ENCODE measurements at places on chromosomes 1 and 21.

- no peak for DNase-seq
Measured at GRCh38 chr1:50742523-50742922, 217.5 kb downstream of the FAF1 start.

DNA sequence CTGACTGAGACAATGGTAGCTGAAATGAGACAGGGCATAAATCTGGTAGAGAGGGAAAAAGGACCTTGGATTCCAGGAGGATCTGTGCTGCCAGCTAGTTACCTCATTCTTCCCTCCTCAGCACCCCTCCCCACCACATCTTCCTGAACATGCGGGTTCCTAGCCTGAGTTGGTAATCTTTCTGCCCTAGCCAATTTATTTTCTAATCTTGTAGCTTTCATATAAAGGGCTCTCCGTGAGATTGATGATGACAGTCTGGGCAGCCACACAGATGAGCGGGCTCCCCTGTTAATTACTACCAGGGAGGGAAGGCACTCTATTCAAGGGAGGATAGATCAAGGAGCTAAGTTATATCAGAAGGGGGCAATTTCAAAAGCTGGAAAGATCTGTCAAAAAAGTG, 20.2 kb downstream of the ARHGEF11 start:
- DNase-seq, result no peak

DNA sequence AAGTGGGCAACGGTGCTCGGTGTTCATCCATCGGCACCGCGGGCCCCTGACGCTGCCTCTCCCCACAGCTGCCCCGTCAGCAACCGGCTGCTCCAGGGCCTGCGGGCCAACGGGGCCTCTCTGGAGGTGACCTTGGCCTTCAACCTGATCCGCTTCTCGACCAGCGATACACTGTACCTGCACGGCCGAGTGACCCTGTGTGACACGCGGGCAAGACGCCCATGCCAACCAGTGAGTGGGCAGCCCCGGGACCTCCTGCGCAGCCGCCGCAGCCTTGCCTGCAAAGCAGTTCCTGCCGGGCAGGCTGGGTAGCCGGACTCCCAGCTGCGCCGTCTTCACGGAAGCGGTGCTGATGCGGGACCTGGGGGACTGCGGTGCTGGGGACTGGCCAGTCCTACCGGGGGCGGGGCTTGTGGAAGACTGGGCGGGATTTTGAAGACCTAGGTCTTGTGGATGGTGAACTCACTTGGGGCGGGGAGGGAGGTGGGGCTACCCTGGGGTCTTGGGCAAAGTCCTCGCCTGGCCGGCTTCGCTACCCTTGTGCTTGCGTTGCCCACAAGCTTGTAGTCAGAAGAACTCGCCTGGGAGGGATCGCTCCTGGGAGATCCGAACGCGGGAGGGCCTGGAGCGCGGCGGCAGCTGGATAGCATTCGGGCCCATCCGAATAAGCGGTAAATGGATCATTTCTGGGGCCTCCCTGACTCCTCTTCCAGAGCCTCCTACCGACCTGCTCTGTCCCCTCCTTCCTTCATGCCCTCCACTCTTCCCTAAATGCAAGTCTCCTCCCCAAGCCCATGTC, 8.8 kb upstream of the CEP85 start:
- peak; percentile 57 for DNase-seq

DNA sequence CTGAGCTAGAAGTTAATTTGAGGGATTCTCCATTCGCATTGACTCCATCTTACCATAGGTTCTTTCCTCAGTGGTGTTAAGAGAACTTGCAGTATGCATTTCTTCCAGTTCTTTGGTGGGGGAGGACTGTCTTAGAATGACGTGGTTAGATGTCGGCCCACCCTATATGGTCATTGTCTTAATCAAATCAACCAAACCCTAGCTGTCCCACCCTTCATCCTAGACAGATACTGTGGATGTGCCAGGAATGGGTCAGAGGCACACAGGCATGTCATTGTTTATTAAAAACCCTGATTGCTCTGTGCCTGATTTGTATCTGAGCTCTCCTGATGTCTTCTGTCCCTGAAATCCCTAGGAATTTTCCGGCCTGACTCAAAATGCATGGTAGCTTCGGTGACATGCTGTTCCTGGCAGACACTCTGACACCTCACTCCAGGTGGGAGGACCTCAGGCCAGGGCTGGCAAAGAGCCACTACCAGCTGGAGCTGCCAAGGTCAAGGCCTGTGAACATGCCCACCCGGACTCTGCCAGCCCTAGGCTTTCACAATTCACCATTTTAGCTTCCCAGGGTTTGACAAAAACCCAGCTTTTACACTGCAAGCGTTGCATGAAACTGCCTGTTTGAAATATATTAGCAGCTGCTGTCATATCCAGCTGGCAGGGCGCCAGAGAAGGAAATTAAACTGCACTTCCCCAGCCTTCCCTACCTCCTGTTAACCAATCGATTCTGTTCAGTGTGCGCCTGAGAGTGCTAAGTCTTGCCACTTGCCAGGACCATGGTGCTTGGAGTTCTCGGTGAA, 134.0 kb downstream of the FAM78B start:
- no peak for DNase-seq

DNA sequence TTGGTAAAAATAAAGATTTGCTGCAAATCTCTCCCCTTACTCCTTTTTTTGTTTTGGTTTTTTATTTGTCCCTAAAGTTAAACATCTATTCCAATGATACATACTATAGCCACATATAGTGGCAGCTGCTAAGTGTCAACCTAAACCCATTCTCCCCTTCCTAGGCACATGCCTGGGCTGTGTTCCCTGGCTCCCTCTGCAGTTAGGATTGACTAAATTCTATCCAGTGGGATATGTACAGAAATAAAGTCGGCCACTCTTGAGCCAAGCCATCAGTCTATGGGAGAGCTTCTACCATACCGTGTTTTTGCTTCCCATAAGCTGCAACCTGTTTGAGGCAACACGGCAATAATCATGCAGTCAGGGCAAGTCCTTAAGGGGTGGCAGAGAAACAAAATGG, 23.6 kb downstream of the MCOLN3 start:
- DNase-seq, result no peak

GRCh38 chr21:45868086-45868485, 113.5 kb upstream of the COL6A1 start:
- no peak for DNase-seq

- DNase-seq, result no peak
Measured at GRCh38 chr1:199747984-199748383, 279.5 kb upstream of the NR5A2 start.

GRCh38 chr1:26409191-26409807, 1.3 kb upstream of the LIN28A start:
- no peak for DNase-seq

- DNase-seq, result no peak
Measured at GRCh38 chr1:231694075-231694431, 67.5 kb downstream of the DISC1 start.

DNA sequence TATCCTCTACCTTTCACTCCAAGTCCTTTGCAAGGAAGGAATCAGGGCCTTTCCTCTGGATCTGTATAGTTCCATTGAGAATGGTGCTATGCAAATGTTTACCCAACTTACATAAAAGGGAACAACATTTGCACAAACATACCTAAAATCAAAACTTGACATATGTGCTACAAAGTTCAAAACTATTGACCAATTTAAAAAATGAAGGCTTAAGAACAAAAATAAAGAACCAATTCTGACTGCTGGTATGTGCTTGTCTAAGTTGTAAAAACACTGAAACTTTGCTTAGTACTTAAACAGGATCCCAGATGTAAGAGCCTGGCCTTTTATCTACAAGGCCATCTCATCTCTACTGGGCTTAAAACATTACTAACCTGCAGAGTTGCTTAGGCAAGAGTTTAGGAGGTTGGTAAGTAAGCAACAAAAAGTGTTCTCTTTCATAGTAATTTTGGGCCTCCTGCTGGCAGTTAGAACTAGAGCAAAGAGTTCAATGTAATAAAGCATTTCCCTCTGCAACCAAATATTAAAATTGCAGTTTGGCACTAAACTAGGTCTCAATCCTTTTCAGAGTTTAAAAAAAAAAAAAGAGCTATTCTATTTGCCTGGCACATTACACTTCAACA, 2.0 kb downstream of the SCMH1 start:
- peak; percentile 50 for DNase-seq

DNA sequence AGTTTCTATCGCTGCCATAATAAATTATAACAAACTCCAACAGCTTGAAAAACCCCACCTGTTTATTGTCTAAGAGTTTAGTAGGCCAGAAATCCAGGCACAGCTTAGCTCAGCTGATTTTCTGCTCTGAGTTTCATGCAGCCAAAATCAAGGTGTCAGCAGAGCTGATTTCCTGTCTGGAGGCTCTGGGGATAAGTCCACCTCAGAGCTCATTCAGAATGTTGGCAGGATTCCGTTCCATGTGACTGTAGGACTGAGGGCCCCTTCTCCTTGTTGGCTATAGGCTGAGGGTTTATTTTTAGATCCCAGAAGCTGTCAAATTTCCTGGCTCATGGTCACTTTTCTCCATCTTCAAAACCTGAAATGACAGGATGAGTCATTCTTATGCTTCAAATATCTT, 91.6 kb upstream of the CHODL start:
- DNase-seq, result peak; percentile 1

DNA sequence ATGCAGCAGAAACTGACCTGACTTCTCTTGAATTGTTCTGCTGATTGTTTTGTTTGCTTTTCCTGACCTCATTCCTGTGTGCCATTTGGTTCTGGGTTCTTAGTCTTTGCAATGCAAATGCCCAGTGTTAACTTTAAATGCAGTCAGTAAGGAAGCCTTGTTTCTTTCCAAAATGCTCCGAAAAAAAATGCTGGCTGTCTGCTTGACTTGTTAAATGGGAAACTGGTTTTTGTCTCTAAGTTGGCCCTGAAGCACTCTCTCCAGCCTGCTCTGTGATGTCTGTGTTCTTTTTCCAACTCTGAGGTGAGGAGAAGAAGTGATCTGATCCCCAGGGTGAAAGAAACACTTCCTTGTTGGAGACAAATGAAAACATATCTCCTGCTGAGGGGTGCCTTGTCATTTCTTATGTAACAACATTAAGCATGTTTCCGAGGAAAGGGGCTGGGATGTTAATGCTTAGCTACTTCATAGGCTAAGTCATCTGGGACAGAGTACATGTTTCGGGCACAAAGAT, 256.3 kb upstream of the ADGRL4 start:
- no peak for DNase-seq

DNA sequence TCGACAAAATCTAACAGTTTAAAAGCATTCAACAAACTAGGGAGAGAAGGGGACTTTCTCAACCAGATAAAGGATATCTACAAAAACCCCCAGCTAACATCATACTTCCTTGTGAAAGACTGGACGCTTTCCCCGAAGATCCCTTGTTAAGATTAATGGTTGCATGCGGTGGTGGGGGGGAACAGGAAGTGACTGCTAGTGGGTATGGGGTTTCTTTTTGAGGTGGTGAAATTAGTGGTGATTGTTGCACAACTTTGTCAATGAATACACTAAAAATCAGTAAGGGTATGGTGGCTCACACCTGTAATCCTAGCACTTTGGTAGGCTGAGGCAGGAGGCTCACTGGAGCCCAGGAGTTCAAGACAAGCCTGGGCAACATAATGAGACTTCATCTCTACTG, 26.9 kb upstream of the EYA3 start:
- no peak for DNase-seq

- DNase-seq, result no peak
Measured at GRCh38 chr1:159960721-159961381, 6.8 kb upstream of the SLAMF9 start.

- no peak for DNase-seq
Measured at GRCh38 chr1:84968101-84968500, 28.8 kb downstream of the MCOLN2 start.

DNA sequence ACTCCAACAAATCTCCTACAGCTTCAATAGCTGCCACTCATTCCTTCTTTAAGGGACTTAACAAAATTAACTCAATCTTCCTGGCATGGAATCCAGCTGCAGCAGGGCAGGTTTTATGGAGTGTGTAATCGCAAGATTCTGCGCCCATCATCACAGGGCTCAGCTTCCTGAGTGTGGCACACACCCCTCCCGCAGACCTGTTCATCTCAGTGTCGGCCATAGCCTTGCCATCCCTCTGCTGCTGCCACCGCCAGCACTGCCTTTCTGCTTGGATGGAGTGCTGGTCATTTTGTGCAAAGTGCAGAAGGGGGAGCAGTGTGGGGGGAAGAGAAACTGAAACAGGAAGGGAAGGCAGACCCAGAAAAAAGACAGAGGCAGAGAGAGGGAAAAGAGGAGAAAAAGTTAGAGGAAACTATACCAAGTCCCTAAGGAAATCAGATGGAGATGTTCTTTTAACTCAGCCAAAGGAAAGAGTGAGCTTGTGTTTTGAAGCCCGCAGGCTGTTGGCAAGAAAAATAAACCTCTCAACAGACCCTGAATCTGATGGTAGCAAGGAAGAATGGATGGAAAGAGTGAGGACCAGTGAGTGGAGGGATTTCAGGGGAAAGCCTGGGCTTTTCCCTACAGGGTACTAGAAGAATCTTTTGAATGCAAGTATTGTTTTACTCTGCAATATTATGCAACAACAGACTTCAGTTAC, 324.2 kb downstream of the SEC16B start:
- DNase-seq, result no peak

DNA sequence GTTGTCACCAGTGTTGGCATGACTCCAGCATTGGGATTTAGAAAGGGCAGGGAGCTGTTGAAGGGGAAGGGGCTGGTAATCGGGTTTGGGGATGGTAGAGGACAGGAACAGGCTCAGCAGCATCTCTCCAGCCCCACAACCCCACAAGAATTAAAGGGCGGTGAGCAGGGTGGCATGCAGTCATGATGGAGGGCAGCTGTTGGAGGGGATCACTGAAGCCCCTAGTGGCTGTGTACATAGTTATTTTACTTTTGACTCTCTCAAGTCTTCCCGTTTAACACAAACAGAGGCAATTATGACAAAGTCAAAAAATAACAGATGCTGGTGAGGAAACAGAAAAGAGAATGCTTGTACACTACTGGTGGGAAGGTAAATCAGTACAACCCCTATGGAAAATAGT, 213.8 kb downstream of the URB2 start:
- no peak for DNase-seq

GRCh38 chr1:206111271-206111927, 5.8 kb downstream of the AVPR1B start:
- no peak for DNase-seq

DNA sequence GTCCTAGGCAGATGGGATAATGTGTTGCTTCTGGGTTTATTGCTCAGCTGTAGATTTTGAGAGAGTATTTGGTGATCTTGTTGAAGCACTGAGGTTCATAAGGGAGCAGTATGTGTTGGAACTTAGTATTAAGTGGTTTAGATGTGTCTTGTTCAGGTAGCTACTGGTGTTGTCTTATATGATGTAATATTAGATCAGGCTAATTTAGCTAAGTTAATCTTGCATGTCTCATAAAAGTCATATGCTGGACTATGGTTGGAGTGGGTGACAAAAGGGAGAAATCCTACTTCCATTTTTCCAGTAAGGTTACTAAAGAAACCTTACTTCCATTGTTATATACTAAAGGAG, 196.4 kb downstream of the CLEC20A start:
- no peak for DNase-seq

DNA sequence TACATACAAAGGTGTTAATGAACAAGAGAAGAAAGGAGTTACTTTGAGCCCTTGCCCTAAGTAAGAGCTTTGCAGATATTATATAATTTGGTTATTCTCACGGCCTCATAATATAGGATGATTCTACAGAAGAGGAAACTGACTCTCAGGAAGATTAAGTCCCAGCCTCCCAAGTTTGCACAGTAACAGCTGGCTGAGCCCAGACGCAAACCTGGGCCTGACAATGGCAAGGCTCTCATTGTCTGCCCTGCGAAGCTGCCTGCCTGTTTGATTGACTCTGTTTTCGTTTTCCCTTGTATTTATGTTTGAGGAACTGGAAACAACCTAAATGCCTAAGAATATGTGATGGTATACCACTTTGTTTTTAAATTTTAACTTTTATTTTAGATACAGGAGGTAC, 76.2 kb upstream of the PGBD5 start:
- no peak for DNase-seq

GRCh38 chr1:154855186-154855851, 14.8 kb downstream of the KCNN3 start:
- no peak for DNase-seq

All from dermis blood vessel endothelial cell (primary cell).